ENCODE measurements at places on chromosomes 12 and 14. TPM values are rescaled to one million over a fixed set of nuclear protein-coding genes. Genes with fewer than 3 reads are reported as not detected.

KCNC2 gene
- total RNA-seq, result not detected

ZBTB42 gene
- total RNA-seq, result 2.3 TPM

MIP gene
- not detected for total RNA-seq

TMPRSS12 gene
- total RNA-seq, result not detected

LUM gene
- total RNA-seq, result not detected

NOVA1 gene
- total RNA-seq, result 0.03 TPM

KRT6B gene
- total RNA-seq, result 323 TPM

LMO3 gene
- not detected for total RNA-seq

BHLHE41 gene
- 0.14 TPM for total RNA-seq

OR4E2 gene
- total RNA-seq, result not detected

TAS2R20 gene
- total RNA-seq, result 0.21 TPM

MANSC4 gene
- total RNA-seq, result 0.25 TPM

MRPS35 gene
- 68.9 TPM for total RNA-seq

CLEC4A gene
- not detected for total RNA-seq

KRT77 gene
- total RNA-seq, result 0.03 TPM

SLC22A17 gene
- total RNA-seq, result 8.0 TPM

LTB4R2 gene
- 12.8 TPM for total RNA-seq

MMP17 gene
- total RNA-seq, result 20.1 TPM

DNA sequence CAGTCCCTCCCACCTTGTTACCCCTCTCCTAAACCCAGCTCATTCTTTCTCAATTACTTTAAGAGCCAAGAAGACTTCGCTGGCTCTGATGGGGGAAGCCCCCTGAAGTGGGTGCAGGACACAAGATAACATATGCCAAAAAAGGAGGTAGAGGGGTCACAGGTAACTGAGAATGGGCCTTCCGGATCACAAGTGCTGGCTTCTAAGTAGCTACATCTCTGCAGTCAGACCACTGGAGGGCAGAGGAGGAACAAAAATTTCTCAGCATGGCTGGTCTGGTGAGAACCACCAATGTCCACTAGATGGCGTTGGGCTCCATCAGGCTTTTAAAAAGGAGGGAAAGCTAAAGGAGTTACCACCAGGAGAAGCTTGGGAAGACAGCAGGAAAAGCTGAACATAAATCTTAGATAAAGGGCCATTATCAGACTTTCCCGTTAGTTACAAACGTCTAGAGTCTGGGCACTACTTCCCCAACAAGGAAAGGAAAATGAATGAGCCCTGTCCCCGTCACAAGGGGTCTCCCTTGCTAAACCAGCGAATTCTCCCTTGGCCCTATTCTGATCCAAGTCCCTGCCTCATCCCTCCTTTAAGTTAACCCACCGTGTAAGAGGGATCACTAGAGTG lies 11.6 kb upstream of the CDH24 start:
- peak; percentile 82 for DNase-seq

GRCh38 chr12:61915420-61915819 lies 344.8 kb upstream of the USP15 start:
- no peak for DNase-seq

DNA sequence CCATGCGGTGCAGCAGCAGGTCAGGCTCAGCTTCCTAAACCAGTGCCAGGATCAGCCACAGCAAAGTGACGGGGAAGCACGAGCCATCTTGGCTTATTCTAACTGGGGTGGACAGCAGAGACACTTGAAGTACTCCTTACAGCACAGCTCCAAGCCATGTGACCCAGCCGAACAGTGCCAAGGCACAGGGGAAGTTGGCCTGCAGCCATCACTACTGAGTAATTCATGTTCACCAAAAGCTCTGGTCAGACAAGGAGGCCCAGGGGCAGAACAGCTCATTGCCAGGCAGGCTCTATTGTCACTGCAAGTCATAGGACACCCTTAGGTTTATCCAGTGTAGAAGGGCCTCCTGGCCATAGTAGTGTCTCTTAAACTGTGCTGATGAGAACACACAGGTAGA lies 23.4 kb upstream of the SLC35F4 start:
- no peak for DNase-seq

- no peak for DNase-seq
Observed at GRCh38 chr14:85024931-85025330, 505.0 kb upstream of the FLRT2 start.

DNA sequence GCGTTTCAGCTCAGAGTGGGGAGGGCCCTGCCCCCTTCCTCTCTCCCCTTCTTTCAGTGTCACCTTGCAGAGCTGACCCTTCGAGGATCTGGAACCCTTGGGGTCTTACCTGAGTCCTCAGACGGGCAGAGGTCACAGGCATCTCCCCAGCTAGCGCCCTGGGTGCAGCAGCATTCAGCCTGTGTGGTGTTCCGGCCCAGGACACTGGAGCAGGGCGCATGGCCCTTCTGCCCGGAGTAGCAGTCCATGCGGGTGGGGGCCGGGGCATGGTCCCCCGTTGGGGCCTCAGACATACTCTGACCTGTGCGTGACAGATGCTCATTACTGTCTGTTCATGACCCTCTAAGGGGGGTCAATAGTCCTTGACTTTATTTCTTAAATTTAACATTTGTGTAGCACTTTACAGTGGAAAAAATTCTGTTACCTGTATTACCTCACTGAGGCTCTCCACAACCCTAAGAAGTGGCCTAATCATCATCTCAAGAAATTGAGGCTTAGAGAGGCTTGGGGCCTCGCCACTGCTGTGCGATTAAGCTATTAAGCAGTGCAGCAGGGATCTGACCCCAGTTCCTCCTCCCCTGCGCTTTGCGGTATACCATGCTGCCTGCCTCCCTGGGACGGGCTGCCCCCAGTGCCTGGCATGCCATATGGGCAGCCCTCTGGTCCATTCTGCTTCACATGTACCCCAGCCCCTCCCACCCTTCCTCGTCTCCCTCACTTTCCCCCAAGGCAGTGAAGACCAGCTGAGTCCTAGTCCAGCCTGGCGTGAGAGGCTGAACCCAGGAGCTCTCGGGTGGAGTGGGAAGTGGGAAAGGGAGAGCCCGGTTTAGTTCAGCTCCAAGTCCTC lies 11.5 kb downstream of the ISCA2 start:
- no peak for DNase-seq

DNA sequence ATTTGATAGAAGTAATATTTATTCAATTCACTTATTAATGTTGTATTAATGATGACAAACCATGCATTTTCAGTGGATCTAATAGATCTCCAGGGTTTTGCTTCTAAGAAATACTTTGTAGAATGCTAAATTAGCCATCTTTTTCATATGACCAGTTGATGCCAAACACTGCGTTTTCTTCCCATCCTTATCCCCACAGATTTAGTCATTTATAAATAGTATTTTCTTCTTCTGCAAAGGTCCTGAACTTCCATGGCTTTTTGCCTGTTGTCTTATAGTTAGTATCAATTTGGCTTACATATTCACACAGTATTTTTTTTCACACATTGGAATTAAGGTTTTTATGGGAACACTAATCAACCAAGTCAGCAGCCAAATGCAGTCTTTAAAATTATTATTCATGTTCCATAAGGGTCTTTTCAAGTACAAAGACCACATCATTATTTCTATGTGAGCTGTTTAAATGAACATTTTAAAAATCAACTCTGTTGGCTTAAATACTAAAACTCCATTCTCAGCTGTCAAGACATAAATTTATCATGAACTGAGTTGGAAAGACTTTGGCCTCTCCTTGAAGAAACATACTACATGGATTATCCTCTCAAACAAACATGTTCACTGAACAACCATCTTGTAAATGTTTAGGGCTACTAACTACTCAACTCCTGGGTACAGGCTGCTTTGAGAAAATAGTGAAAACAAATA lies 1278.4 kb upstream of the FLRT2 start:
- no peak for DNase-seq

DNA sequence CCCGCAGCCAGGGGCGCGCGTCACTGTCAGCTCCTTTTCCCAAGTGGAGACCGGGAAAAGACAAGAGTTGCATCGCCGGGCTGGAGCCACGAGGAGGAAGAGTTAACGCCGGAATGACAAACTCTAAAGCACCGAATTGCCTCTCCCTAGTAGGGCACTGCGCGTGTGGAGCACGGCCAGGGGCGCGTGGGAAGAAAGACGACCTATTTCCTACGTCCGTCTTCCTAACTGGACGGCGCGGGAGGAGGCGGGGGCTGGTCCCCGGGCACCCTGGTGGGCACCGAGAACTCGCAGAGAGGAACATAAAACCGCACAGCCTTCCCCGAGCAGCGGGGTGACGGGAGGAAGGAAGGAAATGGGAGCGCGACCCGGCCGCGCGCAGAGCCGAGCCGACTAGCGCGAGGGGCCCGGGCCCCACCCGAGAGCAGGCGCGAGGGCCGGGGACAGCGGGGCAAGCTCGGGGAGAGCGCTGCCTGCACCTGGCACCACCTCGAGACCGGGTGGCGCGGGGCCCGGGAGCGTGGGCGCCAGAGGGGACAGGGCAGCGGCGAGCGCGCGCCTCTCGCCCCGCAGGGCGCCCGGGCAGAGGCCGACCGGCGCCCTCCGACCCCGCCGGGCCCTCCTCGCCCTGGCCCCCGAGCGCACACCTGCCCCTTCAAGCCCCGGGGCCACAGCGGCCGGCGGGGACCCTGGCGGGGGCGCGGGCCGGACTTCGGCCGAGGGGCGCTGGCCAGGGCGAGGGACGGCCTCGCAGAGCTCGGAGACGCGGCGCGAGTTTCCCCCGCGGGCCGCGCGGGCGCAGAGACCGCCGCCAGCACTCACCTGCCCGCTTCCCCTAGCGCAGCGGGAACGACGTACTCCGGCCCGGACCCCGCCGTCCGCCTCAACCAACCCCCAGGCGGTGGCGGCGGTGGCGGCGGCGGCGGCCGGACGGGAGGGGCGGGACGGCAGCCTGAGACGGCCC lies at the start of gene SETD3:
TSS of gene SETD3 (minus strand) at position 954 of the 964 bp plus-strand sequence. CDS start 15,054 bp downstream, outside the sequence.
- no peak for DNase-seq

- DNase-seq, result no peak
Observed at GRCh38 chr14:75470238-75470797, 42.5 kb downstream of the JDP2 start.

- peak; percentile 35 for DNase-seq
Observed at GRCh38 chr12:116121453-116121871, 156.0 kb downstream of the MED13L start.

DNA sequence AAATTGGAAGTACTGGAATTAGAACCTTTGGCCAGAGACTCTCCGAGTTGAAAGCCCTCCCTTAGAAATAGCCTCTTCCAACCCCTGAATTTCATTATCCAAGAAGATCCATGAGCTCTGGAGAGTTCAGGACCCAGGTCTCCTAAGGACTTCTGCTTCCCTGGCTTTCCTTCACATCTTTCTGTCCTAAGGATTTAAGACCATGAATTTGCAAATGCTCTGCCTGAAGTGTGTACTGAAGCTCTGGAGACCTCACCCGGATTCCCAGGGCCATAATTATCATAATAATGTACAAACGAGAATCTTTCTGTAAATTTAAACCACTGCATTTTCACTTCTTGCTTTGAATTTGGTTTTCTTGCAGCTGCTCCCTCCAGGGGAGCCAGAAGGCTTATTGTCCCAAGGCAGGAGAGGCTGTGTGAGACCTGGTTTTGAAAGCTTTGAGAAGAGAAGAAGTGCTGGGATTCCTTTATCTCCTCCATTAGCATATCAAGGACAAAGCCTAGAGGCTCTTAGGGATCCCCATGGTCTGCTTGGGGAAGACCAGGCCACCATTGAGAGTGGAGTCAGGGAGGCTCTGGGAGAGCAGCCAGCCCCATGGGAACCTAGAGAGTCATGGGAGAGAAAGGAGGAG lies 41.1 kb downstream of the GLRX5 start:
- no peak for DNase-seq

DNA sequence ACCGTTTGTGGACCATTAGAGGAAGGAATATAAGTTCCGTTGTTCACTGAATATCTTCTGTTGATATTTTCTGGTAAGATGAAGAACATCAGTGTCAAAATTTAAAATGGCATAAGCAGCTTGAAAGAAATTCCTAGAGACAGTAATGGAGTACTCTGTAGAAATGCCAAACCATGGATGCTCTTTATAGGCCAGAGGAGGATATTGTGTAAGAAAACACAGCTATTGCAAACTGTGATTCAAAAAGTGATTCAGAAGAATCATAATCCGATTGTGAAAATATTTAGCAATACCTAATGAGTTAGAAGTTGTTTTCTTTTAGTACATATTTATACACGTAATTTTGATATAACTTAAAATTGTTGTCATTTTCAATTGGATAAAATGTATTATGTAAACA lies 102.8 kb downstream of the SLC16A7 start:
- peak; percentile 20 for DNase-seq

- no peak for DNase-seq
Observed at GRCh38 chr14:99925471-99925870, 132.3 kb downstream of the EML1 start.

DNA sequence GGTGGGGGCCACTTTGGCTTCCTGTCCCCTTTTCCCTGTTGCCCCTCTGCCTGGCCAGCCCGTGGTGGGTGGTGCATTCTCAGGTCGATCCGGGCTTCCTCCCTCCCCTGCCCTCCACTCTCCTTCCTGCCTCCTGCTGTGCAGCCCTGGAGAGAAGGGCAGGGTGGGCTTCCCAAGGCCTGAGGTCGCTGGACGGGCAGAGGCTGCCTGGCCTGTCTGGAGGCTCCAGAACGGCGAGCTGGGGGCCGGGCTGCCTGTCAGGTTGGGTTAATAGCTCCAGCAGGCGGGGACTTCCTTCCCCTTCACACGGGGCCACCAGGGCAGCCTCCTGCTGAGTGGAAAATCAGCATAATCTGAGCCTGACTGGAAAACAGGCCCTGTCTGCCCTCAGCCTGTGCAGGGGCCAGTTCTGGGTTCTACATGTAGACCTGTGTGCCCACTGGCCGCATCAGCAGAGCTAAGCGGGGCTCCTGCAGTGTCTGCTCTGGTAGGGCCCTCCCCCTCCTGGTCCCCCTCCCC lies 11.3 kb downstream of the KIF26A start:
- DNase-seq, result no peak

DNA sequence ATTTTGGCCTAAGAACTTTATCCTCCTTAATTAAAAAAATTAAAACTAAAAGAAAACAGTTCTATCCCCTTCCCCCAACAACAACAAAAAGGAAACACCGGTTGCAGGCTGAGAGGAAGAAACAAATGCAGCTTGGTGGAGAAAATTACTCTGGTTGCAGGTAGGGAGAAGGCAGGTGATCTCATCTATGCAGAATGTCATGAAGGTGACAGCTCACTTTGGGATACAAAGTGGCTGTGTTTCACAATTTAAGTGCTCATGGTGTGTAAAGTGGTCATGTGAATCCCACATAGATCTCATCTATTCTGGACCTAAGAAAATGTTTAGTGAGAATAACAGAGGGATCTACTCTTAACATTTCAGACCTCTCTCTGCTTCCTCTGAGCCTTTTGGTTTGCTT lies 219.7 kb upstream of the PKP2 start:
- peak; percentile 35 for DNase-seq

DNA sequence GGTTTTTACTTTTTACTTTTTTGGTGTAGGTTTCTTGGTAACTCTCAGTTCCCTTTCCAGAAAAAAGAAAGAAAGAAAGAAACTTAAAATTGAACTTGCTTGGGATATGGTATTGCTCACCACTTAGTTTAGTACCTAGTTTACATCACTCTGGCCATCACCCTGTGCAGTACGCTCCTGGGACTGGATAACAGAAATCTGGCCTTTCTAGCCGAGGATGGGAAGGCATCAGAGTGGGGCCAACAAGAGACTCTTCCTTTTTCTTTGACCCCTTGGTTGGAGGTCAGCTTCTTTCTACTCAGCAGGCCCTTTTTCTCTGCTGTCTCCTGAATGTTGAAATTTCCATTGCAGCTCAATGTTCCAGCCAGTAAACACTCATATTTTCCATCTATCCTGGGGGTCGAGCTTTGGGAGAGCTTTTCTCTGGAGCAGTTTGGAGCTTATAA lies 156.6 kb downstream of the TGFB3 start:
- DNase-seq, result no peak

GRCh38 chr14:96150214-96150613 lies 54.4 kb upstream of the BDKRB2 start:
- no peak for DNase-seq
